Renal cortical epithelial cell (primary cell): ENCODE measurements at places on chromosomes 4 and X.
A peak's percentile ranks its signal among the peaks of the same experiment; 100 is the strongest.

GRCh38 chrX:149073479-149073878, 431.6 kb downstream of the IDS start:
- DNase-seq, result no peak

GRCh38 chr4:151049430-151049884, 34.4 kb upstream of the LRBA start:
- DNase-seq, result no peak

GRCh38 chr4:74544655-74545361, 99.9 kb downstream of the AREG start:
- peak; percentile 69 for DNase-seq

DNA sequence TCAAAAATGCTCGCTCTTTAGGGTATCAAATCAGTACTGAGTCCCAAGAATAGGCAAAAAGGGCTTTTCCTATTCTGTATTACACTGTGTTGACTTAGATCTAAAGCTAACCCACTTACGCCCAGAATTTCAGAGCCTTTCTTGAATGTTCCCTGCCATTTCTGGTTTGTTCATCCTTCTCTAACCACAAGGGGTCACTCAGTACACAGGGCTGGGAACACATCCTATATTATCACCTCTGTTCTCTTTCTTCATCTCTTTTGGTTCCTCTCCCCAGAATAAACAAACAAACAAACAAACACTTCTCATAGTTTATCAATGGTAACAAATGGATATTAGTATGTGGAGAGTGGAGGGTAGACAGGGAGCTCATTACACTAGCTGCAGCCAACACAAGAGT, 25.5 kb upstream of the MORC4 start:
- DNase-seq, result peak; percentile 35

DNA sequence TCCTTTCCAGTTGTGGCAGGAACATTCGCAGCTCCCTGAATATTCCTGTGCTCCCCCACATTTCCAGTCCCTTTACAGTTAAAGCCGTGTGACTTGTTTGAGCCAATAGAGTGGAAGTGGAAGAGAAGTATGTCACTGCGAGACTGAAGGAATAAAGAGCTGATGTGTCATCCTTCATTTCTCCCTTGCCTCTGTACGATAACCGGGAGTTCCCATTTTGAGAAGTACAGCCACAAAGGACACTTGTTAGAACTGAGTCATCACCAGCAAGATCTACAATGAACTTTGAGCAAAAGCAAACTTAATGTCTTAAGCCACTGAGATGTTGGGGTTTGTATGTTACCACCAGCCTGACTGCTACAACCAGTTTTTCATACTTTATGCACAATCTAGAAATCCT, 92.3 kb downstream of the SPRY1 start:
- peak; percentile 94 for DNase-seq

DNA sequence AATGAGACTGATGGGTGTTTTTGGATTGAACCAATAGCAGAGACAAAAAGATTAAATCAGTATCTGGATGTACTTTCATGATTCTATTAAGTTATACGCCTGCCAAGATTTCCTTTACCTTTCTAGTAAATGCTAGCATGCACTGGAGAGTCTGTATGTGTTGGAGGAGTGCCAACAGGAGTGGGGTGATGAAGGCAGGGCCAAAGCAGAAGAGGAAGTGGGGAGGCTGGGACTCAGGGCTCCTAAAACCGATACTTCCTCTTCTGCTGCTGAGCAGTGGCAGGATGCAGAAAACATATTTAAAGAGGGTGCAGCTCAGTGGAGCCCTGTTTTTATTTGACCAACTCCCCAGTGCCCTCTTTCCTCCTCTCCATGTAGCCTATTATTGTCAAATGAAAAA, 5.6 kb downstream of the CYSLTR1 start:
- DNase-seq, result no peak

DNA sequence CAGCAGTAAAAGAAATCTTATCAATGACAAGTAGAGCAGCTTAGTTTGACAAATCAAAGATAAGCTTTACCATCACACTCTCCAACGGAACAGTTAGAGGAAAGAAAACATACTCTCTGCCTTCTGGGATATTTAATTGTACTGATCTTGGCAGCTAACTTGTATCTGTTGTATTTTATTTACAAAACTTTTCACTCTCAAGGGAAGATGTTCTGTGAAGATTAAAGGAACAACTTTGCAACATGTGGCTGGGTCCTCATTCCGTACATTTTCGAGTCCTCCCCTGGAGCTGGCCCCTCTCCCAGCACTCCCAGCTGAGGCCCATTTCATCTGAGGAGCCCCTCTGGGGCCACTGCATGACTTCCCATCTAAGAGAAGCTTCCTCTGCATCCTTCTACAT, 74.4 kb downstream of the RPS3A start:
- no peak for DNase-seq

DNA sequence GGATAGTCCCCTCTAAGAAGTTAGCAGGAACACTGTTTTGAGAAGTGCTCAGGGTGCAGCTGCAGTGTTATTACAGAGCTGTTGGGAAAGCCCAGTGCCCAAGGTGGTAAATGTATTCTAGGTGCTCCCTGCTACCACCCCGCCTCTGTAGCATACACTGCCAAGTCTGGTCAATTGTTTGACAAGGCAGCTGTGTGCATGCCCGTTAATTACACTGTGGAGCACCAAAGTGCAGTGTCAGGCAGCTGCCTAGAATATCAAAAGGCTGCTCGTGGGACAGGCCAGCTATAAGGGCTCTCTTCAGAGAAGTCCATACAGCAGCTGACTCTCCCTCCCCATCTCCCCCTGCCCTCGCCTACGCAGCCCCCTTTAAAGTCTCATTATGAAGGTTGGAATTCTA, 99.9 kb upstream of the KLHL13 start:
- DNase-seq, result no peak

- no peak for DNase-seq
Measured at GRCh38 chr4:108619372-108620100, 840 bp upstream of the RPL34 start.

GRCh38 chr4:154123897-154124296, 335.0 kb upstream of the SFRP2 start:
- no peak for DNase-seq

- DNase-seq, result no peak
Measured at GRCh38 chr4:59814402-59815010, 1385.6 kb upstream of the ADGRL3 start.

GRCh38 chrX:10031746-10032145, 64.6 kb downstream of the CLDN34 start:
- DNase-seq, result no peak

DNA sequence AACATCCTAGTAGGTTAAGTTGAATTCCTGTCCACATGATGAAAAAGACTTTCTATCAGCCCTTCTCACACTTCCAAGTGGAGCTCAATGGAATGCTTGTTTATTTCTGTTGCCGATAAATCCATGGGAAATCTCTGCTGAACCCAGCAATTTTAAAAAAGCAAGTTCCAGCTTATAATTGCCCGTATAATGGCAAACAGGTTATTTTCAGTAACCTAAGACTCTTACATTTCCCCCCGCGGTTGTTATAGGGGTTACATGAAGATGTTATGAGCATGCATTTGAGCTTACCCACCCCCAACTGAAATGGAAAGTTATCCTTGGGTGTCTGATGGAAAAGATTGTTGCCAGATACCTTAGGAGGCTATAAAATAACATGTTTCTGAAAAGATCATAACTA, 136.2 kb downstream of the PALLD start:
- DNase-seq, result no peak

DNA sequence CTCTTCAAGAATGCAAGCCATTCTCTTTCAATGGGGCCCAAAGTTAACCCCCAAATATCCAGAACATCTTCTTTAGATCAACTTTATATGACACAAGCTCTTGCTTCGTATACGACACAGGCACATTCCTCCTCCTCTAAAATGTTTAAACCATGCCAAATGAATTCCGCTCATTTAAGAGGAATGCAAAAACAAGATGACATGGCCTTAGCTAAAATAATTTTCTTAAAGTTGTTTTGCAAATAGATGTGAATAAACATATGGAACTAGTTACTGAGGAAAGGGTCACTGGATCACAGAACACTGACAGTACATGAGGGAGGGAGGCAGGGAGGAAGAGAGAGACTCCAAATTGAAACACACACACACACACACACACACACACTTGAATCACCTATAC, 97.4 kb downstream of the RASL11B start:
- DNase-seq, result no peak

GRCh38 chrX:74061879-74062278, 242.1 kb upstream of the ZCCHC13 start:
- no peak for DNase-seq

GRCh38 chr4:101037249-101037648, 310.1 kb downstream of the PPP3CA start:
- peak; percentile 72 for DNase-seq

GRCh38 chr4:86483773-86484172, 110.3 kb upstream of the PTPN13 start:
- DNase-seq, result no peak

GRCh38 chr4:39539089-39539611, 11.9 kb upstream of the UGDH start:
- DNase-seq, result peak; percentile 65

DNA sequence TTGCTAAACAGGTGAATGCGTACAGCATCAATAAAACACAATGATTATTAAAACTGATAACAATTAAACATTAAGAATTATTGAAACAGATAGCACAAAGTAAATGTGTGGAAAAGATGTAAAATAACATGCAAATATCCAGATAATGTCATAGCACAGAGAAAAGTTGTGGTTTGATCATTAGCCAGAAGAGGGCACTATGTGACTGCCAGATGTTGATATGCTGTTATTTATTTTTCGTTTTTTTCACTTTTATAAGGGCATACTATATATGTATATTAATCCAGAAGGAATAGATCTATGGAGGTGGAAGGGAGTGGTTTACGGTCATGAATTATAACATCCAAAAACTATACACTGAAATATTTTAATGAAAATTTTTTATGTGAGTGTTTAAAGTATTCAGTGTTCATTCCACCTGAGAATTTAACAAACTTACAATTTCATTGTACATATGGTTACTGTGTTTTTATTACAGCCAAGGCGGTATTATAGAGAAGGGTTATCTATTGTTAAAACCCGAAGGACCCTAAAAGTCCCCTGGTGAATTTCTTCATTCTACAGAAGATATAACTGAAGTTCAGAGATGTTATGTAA, 211.9 kb upstream of the UGT8 start:
- peak; percentile 35 for DNase-seq

GRCh38 chr4:138182838-138183426, 59.2 kb downstream of the SLC7A11 start:
- peak; percentile 78 for DNase-seq

GRCh38 chrX:64389489-64389888, 5.8 kb downstream of the MTMR8 start:
- DNase-seq, result no peak

DNA sequence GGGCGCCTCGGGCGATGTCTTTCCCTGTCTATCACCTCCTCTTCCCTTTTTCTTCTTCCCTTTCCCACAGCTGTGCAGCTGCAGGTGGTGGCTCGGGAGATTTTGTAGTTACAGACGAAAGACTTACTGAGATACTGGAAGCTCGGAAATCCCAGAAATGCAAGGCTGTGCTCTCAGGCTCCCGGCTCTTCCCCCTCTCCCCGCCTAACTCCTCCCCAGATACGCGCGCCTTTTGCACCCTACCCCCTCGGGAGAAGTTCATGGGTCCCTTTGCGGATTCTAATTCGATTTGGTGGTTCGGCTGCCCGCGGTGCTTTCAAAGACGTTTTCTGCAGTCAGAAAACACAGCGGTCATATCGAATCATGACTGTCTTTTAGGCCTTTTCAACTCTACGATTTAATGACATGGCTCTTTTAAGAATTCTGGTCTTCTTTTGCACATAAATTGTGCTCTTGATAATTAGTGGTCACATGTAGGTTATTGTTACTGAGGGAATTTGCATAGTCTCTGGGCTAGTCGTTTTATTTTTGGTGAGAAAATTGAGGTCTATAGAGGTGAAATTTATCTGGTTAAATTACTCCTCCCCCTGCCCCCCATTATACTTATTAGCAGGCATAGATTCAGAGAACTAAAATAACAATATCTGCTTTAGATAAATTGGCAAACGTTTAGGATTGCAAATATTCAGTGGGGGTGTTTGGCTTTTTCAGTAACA, 1.6 kb downstream of the SEPTIN11 start:
- DNase-seq, result no peak

DNA sequence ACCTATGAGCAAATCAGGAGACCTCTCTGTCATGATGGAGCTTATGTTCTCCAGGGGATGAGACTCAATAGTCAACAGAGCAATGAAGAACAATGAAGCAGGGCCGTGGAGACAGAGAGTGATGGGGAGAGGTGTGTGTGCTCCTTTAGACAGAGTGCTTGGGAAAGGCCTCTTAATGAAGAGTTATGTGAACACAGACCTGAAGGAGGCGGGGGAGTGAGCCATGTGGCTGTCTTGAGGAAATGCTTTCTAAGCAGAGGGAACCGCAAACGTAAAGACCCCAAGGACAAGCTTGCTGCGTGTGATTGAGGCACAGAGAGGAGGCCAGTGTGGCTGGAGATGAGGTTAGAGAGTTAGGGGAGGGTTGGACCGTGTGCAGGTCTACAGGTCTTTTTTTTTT, 53.1 kb downstream of the CHRNA9 start:
- DNase-seq, result no peak

DNA sequence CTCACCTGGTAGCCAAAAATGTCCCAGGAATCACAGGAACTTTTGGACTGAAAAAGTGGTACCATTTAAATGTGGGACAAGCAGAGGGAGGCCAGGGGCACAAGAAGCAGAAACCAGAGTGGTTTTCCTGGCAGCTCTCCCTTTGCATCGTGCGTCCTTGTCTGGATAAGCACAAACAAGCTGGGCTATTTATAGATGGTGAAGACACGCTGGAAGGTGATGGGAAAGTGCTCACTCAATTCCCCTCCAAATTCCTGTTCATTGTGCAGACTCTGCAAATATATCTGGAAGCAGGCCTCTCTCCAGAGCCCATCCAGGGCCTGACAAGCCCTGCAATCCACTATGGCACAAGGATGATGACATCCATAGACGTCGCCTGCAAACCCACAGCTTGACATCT, 63.6 kb upstream of the MAP3K15 start:
- no peak for DNase-seq

DNA sequence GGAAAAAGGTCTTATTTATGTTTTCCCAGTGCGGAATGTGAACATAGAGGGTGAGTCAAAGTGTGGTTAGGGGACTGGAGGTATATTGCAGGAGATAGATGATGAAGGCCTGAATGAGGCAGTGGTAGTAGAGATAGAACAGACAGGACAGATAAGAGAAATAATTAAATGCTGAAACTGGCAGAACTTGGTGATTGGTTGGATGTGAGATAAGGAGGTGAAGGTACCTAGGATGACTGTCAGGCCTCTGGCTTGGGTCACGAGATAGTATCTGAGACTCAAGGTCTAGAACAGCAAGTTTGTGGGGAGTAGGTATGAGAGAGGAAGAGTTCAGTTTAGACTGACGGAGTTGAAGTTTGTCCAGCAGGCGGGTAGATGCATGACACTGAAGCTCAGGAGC, 3.5 kb downstream of the MND1 start:
- no peak for DNase-seq

- DNase-seq, result no peak
Measured at GRCh38 chrX:110440016-110440805, 81.6 kb downstream of the RTL9 start.

GRCh38 chrX:49129427-49129826, 5.9 kb upstream of the GPKOW start:
- no peak for DNase-seq

DNA sequence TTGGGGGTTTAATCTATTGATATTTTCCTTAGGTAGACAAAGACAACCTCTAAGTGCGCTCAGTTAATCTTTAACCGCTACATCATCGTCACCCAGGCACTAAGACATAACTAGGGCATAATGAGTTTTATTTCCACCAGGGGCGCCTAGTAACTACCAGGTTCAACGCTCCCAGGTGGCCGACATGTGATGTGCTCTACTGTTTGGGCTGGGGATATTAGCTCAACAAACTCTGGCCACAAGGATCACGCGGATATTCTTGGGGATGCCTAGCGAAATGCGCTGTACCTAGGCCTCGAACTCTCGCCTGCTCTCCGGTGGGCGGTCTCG, 915 bp upstream of the RAB33B start:
- peak; percentile 89 for DNase-seq
